ENCODE measurements at places on chromosomes 6 and 20.

DNA sequence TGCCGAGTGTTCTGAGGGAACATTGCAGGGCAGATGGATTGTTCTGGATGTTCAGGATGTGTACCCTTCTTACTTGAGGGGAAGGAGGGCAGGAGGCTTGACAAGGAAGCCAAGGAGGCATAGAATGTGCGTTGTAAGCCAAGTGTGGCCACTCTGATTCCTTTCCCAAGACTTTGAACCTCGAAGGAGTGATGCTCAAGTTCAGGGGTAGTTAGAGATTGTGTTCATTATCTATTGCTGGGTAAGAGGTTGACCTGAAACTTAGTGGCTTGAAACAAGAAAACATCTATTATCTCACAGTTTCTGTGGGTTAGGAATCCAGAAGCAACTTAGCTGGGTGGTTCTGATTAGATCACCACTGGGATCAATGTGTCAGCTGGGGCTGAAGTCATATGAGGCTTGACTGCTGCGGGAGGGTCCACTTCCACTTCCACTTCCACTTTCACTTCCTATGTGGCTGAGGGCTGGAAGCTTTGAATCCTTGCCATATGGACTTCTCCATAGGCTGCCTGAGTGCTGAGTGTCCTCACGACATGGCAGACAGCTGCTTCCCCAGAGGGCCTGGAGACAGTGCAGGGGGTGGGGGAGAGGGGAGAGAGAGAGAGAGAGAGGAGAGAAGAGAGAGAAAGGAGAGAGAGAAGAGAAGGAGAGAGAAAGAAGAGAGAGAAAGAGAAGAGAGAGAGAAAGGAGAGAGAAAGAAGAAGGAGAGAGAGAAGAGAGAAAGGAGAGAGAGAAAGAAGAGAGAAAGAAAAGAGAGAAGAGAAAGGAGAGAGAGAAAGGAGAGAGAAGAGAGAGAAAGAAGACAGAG, 6.9 kb upstream of the CD40 start:
- no peak for DNase-seq

DNA sequence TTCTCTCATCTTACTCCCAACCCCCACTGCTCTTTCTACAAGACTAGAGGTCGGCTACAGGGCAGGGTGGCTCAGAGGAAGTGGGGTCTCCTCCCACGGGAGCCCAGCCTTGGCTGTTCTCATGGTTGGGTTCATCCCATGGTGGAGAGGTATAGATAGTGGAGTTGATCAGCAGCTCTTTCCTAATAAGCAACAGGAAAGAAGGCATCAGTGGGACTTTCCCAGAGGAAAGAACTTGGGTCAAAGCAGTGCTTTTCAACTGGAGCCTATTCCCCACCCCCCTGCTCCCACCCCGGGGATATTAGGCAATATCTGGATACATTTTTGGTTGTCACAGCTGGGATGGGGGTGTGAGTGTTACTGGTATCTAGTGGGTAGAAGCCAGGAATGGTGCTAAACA, 200.9 kb downstream of the NFATC2 start:
- DNase-seq: peak; percentile 60

DNA sequence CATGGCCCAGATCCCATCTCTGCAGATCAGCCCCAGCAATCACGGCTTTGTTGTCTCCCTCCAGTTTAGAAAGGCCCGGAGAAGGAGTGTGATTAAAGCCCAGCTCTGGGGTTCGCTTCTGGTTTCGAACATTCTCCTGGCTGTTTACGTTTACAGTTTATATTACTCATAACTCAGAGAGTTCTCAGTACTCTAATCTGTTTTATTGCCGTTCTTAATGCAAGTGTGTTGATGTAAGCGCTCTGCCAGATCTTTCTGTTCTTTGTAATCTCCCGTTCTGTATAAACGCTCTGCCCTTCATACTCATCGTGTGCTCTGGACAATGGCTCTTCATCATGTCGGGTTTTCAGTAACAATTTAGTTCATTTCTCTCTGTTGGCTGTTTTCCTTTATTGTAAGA, 118.0 kb upstream of the PRND start:
- peak; percentile 13 for DNase-seq

GRCh38 chr6:167396659-167397490, 72.0 kb downstream of the TTLL2 start:
- DNase-seq: no peak

- DNase-seq: no peak
Observed at GRCh38 chr20:49657118-49657901, 56.4 kb downstream of the B4GALT5 start.

DNA sequence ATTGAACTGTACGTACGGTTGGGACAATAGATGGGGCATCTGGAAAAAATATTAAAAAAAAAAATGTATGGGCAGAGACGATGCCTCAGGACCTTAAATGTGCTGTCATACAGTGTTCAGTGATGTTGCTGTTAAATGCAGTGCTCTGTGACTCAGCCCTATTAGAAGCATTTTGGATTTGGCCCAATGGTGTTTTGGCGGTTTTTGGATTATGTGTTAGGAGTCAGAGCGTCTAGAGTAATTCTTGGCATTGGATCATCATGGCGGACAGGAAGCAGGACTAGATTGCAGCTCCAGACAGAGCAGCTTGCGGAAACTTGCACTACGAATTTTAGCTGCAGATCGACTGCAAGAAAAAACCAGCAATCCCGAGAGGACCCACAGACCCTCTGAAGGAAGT, 280.0 kb downstream of the SOX4 start:
- DNase-seq: peak; percentile 38

DNA sequence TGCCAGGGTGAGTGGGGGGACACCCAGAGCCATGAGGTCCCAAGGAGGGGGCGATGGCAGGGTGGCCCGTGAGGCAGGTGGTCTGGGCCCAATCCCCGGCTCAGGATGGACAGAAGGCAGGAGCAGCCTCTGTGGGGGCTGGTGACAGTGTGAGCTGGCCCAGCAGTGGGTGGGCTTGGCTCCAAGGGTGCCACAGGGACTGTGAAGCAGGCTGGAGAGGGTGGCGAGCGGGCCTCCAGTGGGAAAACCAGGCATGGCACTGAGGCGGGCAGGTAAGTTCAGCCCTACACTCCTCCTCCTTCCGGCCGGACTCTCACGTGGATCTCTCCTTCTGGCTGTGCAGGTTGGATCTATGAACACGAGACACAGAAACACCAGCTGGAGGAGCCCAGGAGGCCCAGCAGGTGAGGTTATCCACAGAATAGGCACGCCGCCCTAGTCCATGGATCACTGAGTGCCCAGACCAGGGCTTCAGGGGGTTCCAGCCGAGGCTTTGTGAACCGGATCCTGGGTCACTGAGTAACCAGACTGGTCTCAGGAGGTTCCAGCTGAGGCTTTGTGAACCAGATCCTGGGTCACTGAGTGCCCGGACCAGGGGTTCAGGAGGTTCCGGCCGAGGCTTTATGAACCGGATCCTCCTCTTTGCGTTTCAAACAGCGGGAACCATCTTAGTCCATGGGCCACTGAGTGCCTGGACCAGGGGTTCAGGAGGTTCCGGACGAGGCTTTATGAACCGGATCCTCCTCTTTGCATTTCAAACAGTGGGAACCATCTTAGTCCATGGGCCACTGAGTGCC, 76.4 kb upstream of the BHLHE23 start:
- no peak for DNase-seq

DNA sequence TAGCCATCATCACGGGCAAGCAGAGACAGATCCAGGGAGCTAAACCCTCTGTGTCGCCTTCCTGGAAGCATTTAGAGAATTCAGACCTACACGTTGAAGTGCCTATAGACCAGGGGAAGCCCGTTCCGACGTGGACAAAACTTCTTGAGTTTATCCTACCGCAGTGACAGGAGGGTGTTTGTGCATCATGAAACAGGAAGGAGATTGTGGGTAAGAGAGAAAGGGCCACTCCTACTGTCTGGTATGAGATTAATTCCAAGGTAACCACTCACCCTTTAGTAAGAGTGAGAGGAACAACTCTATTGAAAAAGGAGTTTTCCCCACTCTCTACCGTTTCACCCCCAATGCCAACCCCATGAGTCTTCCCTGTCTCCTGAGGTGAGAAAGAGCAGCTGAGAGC, 133.7 kb downstream of the TFAP2C start:
- DNase-seq: no peak

DNA sequence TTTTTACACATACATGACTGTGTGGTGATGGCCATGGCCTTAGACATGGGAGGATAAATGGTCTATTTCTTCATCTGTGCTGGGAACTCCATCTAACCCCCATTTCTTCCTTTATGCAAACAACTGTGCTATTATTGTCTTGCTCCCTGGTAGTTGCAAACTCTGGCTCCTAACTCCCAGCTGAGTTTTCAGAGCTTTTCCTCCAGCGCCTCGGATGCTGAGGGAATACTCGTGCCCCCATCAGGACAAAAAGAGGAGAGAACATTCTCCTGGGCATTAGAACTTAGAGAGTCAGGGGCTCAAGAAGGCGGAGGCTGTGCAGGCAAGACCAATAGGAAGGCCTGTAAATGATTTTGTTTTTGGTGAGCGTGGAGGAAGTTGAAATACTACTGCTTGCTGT, 2.1 kb downstream of the DAAM2 start:
- no peak for DNase-seq

DNA sequence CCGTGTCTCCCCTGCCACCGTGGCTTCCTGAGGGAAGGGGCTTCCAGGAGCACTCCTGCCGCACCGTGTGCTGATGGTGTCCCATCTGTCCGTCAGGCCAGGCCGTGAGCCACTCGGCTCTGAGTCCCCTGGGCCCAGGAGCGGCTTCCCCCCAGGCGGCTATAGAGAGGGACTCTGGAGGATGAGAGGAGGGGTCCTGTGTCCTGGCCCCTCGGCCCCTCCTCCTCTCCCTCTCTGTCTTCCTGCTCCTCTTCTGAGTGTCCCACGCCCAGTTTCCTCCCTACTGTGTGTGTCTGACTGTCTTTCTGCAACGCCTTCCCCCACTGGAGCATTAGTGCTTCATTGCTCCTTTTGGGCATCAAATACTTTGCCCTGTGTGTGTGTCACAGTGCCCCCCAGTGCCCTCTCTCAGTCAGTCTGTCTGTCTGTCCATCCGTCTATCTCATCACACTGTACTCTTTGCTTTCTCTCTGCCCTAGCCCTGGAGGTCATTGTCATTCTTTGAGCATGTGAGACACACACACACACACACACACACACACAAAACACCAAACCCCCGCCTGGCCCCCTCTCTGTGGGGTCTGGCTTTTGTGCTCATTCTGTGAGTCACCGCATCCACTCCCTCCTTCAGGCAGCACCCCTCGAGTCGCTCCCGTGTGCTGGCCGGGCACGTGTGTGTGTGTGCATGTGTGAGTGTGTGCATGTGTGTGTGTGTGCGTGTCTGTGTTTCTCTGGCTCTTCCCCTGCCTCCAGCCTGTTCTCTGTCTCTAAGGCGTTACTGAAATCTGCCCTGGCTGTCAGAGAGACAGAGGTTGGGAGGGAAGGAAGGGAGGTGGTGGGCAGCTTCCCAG, 71.9 kb downstream of the SRC start:
- peak; percentile 19 for DNase-seq

GRCh38 chr20:45427236-45428149, 11.6 kb downstream of the PIGT start:
- DNase-seq: peak; percentile 37

- peak; percentile 61 for DNase-seq
Observed at GRCh38 chr6:13709689-13710551, 1.7 kb downstream of the RANBP9 start.

DNA sequence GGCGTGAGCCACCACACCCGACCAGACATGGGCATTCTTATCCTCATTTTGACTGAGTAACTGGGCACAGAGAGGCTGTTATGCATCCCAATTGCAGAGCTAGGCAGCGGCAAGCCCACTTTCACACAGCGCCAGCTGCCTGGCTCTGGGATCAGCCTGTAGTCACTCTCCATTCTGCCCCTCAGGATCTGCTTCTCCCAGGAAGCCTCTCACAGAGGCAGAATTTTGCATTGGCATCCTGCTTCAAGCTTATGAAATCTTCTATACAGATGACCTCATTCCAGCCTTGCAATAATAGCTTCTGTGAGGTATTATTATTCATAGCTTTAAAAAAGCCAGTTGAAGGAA, 37.0 kb upstream of the IER3 start:
- no peak for DNase-seq

DNA sequence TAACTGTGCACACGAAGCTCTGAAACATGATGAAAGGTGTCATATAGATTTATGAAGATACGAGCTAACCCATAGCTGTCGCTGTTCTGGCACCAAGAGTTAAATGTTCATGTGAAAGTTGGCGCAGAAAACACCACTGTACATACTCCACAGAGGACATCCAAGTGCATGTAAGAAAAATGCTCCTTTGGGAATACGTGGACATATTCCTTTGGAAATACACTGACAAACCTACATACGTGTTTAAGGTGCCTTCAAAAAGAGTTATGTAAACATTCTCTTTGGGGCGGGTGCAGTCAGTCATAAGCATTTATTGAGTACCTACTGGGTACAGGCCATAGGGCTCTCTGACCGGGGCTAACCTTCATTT, 723 bp upstream of the ARID1B start:
- DNase-seq: peak; percentile 52

DNA sequence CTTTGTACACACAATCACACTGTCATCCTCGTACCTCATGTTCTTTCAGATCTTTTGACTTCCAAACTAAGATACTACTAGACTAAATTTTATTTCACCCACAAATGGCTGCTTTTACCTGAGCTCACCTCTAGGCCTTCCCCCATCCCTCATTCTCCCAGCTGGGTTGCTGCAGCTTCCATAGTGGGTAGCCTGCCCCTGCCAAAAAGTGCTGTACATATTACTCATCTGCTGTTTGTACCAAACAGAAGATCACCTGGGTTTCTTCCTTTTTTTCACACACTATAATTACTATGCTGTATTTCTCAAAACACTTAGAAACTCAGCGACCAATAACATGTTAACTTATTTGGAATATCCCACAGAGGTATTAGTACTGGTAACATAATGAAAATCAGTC, 267.6 kb upstream of the PRDM1 start:
- DNase-seq: no peak
